ENCODE measurements at places on chromosomes 5 and 9.
A peak's percentile ranks its signal among the peaks of the same experiment; 100 is the strongest.

GRCh38 chr5:100026606-100027005 lies 508.6 kb upstream of the FAM174A start:
- DNase-seq: no peak

DNA sequence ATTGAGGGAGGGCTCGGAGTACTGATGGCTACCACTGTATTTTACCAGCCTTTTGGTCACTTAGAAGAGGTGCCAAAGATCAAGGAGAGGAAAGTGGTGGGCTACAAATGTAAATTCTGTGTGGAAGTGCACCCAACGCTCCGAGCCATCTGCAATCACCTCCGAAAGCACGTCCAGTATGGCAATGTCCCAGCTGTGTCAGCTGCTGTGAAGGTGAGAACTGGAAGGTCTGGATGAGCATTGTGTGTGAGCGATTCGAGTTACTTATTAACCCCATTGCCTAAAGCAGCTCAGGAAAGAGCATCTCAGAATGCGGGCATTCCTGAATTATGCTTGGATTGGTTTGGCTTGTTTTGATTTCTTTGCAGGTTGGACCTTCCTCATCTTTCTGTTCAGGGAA lies 67.5 kb downstream of the ZNF462 start:
- DNase-seq: no peak

GRCh38 chr5:31392061-31392460 lies 139.8 kb downstream of the DROSHA start:
- DNase-seq: no peak

GRCh38 chr5:58127255-58128220 lies 332.3 kb downstream of the PLK2 start:
- no peak for DNase-seq

GRCh38 chr9:100440071-100440470 lies 13.1 kb downstream of the MSANTD3 start:
- peak; percentile 77 for DNase-seq

DNA sequence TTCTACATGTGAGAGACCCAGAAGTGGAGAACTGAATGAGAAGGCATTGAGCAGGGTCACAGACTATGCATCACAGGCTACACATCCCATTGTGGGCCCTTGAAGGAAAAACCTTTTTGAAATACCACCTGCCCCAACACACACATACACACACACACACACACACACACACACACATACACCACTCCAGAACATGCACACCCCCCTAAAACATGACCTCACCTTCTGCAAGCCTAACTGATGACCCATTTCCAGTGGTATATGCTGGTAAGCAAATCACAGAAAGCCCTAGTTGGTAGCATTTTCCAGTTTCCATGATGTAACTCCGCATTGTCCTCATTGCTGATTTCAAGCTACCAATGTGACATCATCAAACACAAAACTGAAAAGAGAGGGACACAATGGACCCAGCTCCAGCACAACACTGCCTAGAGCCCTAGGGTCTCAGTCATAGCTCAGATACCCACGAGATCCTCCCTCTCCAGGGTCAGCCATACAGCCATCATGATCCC lies 36.4 kb downstream of the THBS4 start:
- DNase-seq: no peak

DNA sequence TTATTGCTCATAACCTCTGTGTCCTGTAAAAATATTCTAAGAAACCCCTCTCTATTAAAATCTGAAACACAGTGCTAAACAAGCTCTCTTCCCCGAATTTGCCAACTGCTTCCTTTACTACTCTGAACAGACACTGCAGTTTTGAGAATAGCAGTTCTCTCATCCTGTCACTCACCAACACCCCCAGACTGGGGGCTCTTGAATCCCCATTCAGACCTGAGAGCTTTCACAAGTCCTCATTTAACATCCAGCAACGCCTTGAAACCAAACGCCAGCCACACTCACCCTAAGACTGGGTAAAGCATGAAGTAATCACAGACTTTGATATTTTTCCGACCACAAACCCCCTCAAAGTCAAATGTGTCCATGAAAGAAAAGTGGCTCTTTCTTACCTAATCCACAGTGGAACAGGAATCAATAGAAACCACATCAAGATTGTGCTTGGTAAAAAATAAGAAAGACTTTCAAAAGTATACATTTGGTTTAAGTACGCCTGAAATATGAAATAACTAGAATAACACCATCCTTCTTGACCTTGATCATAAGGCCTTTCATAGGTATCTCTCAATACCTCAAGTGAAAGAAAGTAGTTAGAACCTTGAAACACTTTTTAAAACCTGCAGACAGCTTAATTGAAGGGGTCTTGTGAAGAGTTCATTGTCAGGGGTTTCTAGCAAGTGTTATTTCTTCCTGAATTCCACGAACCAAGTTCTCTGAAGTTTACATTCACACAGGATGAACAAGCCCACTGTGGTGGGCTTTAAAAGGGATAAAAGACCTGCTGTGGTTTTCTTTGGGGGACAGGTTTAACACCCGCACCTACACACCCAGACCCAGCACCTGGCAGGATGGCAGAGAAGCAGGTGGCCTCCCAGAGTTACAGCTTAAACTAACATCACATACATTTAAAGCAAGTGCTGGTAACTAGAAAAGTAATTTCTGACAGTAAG lies 412.6 kb downstream of the MLLT3 start:
- DNase-seq: no peak

- no peak for DNase-seq
Observed at GRCh38 chr5:34484216-34484920, 171.8 kb upstream of the RAI14 start.

DNA sequence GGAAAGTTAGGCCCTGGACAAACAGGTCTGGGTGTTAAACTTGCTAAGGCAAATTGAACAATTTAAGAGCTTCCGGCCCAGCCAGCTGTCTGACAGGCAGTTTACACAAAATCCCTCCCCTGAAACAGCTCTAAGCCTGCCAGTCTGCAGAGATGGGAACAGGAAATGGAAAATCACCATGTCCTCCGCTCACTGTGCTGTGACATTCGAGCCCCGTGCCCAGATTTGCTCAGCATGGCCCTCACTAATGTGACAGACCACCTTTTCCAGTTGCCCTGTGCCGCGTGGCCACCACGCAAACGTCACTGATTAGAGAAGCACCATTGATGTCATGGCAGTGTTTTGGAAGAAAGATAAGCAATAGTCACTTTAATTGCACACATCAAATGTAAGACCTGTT lies 41.0 kb downstream of the CCNJL start:
- no peak for DNase-seq

GRCh38 chr5:122141751-122142150 lies 12.4 kb downstream of the ZNF474 start:
- DNase-seq: peak; percentile 68

All from EL (cell line).